Sigmoid colon (tissue), 7 donors: ENCODE measurements at places on chromosomes 6 and 20. TPM values are rescaled to one million over a fixed set of nuclear protein-coding genes. Genes with fewer than 3 reads are reported as not detected.
A peak's percentile ranks its signal among the peaks of the same experiment; 100 is the strongest.

DNA sequence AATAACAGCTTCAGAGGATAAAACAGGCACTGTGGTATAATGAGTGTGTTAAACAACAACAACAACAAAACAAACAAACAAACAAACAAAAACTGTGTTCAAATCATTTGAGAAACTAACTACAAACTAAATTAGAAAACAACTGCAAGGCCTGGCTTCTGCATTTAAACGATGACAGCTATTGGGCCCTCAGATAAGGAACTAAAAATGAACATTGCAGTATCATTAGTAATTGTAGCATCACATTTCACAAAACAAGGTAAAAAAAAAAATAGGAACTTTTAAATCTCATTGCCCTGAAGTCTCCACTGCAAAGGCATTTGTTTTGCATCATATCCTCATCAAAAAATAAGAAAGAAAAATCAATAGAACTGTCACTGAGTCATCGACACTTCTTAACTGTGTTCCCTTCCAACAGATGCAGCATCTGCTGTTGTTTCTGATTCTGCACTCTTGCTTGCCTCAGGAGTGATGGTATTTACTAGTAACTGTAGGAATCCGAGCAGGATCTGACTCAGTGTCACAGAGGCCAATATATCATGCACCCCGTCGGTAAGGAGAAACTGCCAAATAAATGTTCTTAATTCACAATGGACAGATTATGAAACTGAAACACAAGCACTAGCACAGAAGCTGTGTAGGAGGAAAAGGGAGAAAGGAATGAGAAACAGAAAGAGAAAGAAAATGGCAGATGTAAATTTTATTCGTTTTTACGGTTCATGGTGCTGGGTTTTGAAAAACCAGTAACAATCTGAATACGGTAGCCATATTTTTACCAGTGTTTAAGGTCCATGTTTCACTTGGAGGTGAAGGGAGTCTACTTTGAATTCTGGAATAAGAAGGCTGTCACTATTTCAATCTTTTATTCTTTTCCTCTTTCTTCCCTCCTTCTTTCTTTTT lies 365.7 kb upstream of the EPHA7 start:
- no peak for DNase-seq

DNA sequence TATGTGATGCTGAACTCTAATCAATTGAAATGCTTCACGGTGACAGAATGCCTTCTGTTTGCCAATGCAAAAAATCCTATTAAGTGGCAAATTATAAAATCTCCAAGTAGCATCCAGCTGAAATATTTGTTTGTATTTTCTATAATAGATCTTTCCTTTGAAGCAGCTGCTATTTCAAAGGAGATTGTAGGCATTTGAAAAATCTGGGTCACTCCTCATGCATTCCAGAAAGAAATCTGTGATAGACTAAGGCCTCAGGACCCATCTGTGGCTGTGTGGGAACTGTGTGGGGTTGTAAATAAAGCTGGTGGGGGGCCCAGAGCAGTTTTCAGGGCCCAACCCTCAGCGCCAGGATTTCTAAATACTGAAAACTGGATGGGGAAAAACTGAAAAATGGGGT lies 216.9 kb upstream of the ARG1 start:
- no peak for DNase-seq

- DNase-seq, result no peak
Measured at GRCh38 chr6:47000842-47001241, 41.3 kb downstream of the ADGRF1 start.

GRCh38 chr6:162612613-162613012 lies 115.0 kb downstream of the PRKN start:
- DNase-seq, result no peak

DNA sequence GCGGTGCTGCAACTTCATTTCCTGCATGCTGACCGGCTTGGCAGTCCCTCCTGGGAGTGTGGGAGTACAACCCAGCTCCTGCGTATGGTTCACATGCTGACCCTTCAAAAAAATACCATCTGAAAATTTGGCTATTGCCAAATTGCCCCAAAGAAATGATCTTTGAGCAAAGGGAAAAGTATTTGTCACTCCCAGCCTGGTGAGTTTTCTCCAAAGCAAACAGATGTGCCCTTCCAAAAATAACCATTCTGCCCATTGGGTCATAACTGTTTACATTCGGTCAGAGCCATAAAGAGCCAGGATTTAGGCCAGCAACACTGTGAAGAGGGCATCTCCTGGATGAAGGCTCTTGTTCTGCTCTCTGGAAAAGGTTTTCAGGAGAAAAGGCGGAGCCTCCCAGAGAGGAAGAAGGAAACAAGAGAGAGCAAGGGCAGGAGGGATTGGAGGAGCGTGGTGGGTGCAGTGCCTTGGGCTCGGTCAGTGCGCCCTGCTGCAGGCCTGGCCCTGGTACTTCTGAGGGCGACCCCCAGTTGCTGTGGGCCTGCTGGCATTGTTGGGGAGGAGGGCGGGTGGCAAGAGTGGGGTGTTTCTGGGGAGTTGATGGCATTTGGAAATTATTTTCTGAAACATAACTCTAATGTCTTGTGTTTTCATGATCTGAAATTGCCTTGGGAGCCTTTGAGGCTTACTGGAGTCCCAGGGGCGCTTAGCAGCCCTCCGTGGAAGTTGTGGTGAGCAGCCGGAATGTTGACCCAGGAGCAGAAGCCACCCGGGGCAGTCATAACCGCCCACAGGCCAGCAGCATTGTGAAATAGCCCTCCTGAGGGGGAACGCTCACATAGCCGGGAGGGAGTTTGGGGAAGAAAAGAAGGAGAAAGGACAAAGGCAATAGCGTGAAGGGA lies 248.4 kb downstream of the MYLK4 start:
- DNase-seq, result no peak

ESR1 gene
- 2.2 TPM for total RNA-seq

DNA sequence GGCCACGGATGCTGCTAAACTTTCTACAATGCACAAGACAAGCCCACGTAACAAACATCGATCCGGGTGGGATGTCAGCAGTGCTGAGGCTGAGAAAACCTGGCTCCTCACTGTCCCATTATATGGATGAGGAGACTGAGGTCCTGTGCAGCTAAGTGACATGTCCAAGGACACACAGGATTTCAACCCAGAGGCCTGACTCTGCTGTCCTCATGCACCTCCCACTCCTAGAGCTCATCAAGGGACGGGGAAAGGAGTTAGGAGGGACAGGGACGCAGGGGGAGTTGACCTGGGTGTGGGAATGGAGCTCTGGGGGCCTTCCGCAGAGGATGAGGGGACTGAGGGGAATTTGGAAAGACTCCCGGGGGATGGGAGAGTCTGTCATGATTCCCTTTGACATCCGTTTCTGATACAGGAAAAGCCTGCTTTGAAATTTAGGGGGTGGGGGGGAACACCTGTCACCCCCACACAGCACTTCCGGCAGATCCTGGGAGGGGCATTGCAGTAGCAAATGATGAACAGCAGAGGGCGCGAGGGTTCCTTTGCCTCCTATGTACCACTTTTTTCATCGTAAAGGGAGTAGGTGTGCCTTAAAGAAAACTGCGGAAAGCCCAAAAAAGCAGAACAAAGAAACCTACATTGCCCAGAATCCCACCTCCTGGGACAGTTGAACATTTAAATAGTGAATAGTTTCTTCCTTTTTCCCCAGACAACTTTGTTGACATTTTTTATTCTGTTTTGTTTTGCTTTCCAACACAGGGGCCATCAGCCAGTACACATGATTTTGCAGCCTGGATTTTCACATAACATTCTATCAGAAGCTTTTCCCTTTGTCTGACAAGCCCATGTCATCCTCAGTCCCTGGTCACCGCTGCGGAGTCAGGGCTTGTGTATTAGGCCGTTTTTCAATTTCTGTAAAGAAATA lies 48.6 kb downstream of the SLC2A10 start:
- DNase-seq, result no peak

DNA sequence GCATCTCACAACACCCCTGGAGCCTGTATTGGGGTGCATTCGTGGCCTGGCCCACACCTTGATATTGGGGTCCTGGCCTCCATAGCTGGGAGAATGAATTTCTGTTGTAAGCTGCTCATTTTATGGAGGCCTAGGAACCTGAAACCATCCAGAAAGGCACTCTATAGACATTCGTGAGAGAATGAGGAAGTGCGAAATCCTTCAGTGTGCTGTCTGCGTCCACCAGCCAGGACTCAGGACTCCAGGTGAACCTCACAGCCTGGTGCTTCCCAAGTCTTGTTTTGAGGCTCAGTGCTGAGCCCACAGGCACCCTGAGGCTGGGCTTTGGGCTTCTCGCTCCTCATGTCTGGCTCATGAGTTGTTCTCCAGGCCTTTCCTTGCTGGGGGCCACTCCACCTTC lies 11.9 kb upstream of the RBBP8NL start:
- DNase-seq, result no peak

HLA-F gene
- 38.8 TPM for total RNA-seq

LYRM4 gene
- total RNA-seq, result 22.4 TPM

DNA sequence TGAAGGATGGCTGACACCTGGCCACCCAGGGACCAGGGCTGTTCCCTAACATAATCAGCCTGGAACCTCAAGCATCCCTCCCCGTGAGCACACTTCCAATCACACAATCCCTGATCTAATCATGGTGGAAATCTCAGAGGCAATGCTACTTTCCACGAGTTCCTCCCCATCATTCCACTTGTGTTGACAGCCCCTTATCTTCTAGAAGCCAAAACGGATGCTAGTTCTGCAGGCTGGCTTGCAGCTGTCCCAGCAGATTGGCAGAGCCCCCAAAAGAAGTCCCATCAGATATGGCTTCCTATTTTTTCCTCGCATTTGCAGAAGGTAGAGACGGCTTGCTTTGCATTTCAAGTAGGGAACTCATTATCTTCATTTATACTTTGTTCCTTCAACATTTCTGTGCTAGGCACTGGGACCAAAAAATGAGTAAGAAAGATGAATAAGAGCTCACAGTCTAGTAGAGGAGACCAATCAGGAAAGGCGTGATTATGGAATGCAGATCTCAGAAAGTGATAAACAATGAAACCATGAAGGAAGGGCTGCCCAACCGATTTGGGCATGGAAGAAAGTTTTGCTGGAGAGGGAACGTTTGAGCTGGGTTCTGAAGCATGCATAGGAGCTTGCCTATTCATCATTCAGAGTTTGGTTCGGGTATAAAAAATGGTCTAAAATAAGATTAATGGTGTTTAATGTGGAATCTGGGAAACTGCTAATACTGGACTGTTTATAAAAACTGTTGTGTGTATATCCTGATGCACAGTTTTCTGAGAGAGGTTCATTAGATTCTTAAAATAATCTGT lies 44.6 kb upstream of the TBC1D7 start:
- no peak for DNase-seq

IL17A gene
- not detected for total RNA-seq

TINAG gene
- not detected for total RNA-seq

DNA sequence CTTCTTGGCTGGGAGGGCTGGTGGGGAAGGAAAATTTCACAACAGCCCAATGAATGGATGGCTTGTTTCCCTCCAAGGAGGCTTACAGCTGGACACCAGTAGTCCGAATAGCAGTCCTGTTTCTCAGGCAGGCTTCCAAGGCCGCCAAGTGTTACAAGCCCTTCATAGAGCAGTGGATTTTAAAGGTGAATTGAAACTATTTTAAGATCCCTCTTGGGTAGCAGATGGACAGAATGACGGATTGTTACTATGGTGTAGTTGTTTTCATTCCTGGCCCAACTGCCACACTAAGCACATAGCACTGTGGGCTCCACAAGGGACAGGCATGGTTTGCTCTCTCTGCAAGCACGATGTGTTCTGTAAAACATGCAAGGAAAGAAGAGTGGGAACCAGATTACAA lies 203.3 kb upstream of the TAB2 start:
- peak; percentile 78 for DNase-seq

GRCh38 chr20:3980260-3981131 lies 34.9 kb downstream of the RNF24 start:
- DNase-seq, result no peak

GRCh38 chr6:138157986-138158638 lies 3.6 kb upstream of the ARFGEF3 start:
- no peak for DNase-seq

NINL gene
- total RNA-seq, result 15.7 TPM

GRCh38 chr6:19838442-19839236 lies 1.5 kb downstream of the ID4 start:
- DNase-seq, result peak; percentile 67

DNA sequence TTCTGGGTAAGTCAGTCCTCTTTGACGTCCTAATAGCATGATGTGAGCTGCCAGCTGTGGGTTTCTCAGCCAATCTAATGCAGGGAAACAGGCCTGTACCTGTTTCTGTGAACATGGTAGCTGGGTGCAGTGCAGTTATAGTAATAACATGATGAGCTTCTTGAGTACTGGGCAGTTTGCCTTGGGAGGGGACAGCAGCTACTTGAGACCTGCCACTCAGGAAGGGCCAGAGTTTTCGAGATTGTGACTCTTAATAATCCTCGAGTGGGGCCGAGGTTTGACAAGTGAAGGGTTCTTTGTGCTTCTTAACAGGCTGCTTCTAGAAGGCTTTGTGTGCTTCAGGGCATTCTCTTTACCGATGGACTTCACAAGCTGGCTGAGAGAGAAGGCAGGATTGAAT lies 180.1 kb downstream of the JARID2 start:
- DNase-seq, result no peak

STX11 gene
- 5.3 TPM for total RNA-seq

- DNase-seq, result no peak
Measured at GRCh38 chr6:99612551-99613408, 6.1 kb downstream of the PRDM13 start.

DNA sequence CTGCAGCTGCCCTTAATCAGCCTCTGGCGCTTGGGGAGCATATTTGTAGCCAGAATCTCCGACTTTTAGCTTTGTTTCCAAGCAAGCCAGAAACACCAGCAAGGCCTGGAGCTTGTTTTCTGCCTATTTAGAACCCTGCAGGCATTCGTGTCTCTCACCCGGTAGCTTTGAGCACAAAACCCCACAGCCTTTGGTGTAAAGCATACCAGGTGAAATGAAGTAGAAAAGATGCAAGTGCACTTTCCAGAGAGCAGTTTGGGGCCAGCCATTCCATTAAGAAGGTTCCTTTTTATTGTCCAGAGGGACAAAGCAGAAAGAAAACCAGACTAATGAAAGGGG lies 736 bp downstream of the FAM217B start:
- no peak for DNase-seq

- DNase-seq, result peak; percentile 54
Measured at GRCh38 chr6:169864148-169865020, 113.0 kb downstream of the ERMARD start.

TRAPPC3L gene
- total RNA-seq, result not detected

DNA sequence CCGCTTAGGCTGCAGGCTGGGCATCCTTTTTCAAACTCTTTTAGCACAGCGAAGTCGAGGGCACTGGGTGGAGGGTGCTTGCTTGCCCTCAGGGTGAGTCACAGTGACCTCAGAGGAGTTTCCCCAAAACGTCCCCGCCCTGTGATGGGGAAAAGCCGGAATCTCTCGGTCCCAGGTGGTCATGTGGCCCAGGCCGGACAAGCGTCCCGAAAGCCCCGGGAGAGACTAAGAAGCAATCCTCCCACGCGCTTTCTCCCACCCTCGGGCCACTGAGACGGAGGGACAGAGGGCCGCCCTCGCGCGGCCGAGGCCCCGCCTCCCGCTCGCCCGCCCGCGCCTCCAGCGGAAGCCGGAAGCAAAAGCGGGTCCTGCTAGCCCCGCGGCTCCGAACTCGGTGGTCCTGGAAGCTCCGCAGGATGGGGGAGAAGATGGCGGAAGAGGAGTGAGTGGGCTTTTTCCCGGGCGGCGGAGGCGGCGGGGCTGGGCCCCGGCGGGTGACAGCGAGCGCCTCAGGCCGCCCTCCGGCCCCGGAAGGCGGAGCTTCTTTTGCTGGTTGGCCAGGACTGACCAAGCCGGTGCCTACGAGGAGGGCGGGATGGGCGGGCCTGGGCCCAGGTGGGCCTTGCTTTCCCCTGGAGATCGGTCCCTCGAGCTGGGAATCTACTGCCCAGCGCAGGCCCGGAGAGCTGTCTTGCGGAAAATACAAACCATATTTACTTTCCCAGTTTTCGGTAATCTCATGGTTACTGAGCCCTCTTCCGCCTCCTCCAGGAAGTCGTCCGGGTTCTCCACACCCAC lies at the start of gene SLC9A8:
Gene SLC9A8, plus strand, starts transcription at position 322 of the 798 bp plus-strand sequence. Its CDS starts 95 bp downstream, at position 417.
- DNase-seq, result peak; percentile 95
